ENCODE measurements at places on chromosomes 4 and X.

DNA sequence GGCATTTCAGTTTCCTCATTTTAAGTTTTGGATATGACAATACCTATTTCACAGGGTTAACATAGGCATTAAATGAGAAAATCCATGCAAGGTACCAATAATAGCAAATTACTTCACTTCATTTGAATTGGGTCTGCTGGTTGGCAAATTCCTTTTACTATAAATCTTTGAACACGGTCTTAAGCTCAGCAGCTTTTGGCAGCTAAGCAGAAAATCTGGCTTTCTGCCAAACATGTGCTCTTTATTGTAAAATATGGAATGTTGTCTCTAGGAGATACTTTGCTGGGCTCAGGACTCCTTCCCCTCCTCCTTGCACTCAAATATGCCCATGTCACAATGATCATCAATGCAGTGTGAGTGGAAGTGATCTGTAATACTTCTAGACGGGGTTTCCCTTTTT is 16.8 kb upstream of the DMP1 start:
- no peak for DNase-seq

DNA sequence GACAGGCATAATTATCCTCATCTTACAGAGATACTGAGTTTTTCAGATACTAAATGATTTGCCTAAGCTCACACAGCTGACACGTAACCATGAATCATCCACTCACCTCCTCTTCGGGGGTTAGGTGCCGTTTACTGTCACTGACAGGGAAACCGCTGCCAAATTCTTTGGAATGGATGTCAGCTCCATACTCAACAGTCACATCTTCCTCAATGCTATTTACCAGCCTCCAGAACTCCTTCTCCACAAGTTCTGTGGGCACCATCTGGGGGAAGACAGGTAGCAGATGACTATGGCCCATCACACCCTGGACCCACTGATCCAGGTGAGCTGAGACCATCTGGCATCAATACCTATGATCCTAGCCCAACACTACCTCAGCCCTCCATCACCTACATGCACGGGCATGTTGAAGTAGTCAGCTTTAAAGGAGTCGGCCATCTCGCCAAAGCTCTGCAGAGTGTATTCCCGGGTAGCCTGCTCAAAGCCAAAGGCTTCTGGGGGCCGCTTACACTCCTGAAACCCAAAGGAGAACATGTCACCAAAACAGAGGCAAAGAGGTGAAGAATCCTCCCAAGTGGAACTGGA is 13.5 kb downstream of the KDM5C start:
- DNase-seq: no peak

DNA sequence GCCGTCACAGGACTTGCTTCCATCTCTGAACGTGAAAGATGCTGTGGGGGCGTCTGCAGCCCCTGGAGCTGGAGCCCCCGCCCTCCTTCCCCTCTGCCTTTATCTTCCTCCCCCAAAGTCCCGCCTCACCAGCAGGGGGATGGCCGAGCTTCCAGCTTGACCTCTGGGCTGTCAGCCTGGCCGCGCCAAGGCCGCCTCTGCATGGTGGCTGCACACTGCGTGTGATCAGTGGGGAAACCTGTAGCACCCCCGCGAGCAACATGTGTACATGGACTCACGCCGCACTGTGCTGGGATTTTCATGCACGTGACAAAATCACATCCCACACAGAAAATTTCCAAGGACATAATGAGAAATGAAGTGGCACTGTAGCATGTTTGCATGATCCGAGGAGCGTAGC is 26.5 kb upstream of the PSAPL1 start:
- DNase-seq: no peak

GRCh38 chrX:141989815-141990214 is 86.1 kb downstream of the MAGEC1 start:
- no peak for DNase-seq

- DNase-seq: no peak
Measured at GRCh38 chrX:1529756-1530155, 7.2 kb downstream of the P2RY8 start.

GRCh38 chrX:115368876-115369275 is 79.4 kb downstream of the LUZP4 start:
- DNase-seq: no peak

DNA sequence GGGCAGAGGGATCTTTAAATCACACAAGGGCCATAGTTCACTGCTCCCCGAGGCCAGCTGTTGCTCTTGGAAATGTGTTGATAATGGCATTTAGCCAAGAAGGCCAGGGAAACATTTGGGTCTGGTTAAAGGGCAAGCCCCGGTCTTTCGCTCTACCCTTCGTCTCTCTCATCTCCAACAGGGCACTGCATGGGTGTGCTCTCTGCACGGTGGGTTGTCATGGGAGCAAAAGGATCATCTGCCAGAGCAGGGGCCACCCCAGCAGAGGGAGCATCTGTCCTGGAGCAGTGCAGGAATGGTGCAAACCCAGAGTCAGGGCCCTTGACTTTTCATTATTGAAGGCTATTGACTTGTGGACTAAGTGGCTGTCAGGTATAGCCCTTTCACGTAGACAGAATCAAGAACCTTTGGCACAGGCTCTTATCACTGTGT is 22.7 kb upstream of the PGRMC2 start:
- DNase-seq: no peak

DNA sequence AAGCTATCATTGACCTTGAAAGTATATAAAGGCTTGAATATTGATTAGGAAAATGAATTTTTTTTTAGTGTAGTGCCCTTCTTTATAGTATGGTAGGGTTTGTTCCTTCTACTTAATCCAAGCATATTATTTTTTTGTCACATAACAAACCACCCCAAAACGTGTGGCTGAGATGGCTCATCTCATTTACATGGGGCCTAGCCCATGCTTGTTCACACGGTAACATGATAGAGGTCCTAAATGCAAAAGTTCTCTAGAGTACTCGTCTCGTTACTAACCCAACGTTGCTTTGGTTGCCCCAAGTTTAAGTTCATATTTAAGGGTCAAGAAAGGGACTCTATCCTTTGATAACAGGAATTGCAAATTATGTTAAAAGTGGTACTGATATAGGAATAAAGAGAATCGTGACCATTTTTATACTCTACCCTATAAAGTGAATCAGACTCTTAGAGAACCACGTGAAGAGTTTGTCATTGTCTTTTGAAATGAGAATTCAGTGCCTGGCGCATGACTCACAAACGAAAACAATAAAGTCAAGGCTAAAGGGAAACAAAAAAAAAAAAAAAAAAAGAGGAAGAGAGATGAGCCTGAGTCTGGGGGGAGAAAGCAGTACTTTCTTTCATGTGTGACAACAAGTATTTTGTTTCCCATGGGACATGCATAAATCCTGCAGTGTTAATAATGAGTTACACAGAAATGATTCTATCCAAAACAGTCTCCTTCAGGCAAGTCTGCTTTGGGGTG is 402.8 kb upstream of the NWD2 start:
- DNase-seq: no peak

GRCh38 chrX:47960406-47960805 is 43.4 kb downstream of the ZNF182 start:
- DNase-seq: no peak

- DNase-seq: no peak
Measured at GRCh38 chrX:153874366-153875125, 11.4 kb downstream of the L1CAM start.

DNA sequence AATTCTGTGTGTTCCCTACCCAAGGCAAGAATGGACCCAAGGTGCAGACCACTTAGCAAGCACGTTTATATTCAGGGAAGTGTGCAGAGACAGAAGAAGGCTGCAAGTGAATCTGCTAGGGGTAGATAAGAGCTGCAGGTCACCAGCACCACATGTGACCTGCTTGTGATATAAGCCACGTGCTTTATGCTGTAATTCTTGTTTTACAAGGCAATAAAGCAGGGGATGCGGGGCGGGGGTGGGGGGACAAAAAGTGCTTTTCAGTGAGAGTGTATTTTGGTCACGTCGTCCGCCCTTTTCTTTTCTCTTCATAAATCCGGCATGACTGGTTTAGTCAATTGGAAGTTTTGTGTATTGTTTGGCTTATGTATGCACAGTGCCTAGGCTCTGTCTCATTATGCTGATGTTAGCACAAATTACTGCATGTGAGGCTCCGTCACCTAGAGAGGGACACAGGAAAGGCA is 192.7 kb downstream of the RBMX2 start:
- DNase-seq: no peak

DNA sequence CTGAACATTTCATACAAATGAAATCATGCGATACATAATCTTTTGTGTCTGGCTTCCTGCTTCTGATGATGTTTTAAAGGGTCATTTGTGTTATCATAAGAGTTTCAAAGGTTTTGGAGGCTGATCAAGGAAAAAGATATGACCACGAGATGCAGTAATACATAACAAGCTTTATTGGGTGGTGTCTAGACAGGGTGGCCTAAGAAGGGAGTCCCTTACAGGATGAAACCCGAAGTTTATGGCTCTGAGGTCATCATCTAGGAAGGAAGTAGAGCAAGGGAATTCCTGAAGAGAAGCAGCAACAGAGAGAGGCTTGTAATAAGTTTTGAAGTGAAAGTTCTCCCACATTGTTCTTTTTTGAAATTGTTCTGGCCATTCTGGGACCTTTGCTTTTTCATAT is 40.8 kb upstream of the SOD3 start:
- DNase-seq: no peak

DNA sequence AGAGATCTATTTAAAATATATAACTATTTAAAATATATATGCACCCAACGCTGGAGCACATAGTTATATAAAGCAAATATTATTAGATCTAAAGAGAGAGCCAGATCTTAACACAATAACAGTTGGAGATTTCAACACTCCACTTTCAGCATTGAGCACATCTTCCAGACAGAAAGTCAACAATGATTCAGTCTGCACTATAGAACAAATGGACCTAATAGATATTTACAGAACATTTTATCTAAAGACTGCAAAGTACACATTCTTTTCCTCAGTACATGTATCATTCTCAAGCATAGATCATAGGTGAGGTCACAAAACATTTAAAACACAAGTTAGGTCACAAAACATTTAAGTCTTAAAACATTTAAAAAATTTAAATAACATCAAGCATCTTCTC is 36.4 kb downstream of the NLRP2B start:
- DNase-seq: no peak

GRCh38 chr4:2402048-2402842 is 16.2 kb downstream of the ZFYVE28 start:
- DNase-seq: no peak

GRCh38 chr4:88064410-88064809 is 57.0 kb downstream of the PKD2 start:
- no peak for DNase-seq

DNA sequence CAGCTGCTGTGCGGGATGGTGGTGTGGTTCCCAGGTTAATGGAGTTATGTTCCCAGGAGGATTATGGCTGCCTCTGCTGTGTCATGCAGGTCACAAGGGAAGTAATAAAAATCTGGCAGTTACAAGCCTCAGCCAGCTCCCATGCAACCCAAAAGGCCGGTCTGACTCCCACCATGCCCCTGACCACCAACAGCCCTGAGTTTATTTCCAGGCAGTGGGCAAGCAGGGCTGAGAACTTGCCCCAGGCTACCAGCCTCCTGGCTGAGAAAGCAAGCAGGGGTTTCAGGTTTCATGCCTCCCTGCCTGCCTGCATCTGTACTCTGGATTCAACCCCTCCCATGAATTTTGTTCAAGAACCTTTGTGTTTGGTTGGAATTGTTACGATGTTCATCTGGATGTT is 732.7 kb upstream of the POU3F4 start:
- DNase-seq: no peak

- no peak for DNase-seq
Measured at GRCh38 chrX:9436812-9437211, 28.0 kb upstream of the TBL1X start.

DNA sequence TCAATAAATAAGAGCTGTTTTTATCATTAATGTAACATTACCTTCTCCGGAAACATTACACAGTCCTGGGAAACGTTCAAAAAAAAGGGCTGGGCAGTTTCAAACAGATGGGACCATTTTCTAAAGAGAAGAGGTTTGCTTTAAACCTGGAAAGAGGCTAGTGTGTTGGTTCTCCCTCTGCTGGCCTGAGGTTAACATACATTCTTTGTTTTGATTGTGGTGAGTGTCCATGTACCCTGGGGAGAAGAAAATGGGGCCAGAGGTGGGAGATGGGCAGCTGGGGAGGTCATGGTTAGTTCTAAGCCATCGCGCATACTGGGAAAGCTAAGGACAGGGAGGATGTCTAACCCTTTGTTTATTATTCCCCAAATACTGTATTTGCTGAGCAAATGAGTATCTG is 194.7 kb downstream of the CPEB2 start:
- no peak for DNase-seq

- DNase-seq: no peak
Measured at GRCh38 chr4:116389139-116389538, 696.2 kb downstream of the TRAM1L1 start.

DNA sequence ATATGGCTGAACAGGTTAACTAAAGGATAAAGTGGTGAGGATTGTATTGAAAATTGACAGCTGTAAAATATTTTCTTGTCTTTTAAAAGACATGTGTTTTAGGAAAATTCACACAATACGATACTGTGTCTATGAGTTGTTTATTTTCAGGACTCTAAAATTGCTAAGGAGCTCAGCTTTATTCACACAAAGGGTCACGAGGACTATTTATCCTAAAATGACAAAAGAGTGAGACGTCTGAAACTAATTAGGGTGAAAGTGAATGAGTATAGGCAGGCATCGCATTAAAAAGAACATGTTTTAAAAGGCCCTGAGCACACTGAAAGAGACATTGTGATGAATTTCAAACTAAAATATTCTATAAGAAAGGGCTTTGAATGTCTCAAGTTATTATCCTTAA is 304.7 kb downstream of the SH2D1A start:
- DNase-seq: no peak

DNA sequence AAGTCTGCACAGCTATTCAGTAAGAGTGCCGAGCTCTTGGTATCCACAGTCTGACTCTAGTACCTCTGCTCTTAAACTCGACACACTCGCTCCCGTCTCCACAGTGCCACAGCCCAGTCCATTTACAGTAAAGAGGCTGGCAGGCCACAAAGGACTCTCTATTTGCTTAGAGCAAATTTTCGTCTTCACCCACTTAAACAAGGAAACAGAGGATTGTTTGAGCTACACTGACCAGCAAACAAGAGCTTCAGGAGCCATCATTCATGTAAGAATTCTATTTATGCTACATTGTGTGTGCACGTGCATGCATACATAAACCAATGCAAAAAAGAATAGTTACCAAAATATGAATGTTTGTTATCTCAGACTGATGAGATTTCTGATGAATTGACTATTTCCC is 290.2 kb downstream of the USP46 start:
- DNase-seq: no peak
